ENCODE measurements at places on chromosomes 6 and 20.

GRCh38 chr6:1885576-1886011 lies 275.9 kb downstream of the FOXC1 start:
- DNase-seq = no peak

GRCh38 chr6:163001330-163001729 lies 273.6 kb downstream of the PACRG start:
- DNase-seq = no peak

GRCh38 chr6:33415831-33416230 lies 2.1 kb downstream of the CUTA start:
- no peak for DNase-seq

GRCh38 chr6:161166677-161167076 lies 107.2 kb downstream of the AGPAT4 start:
- no peak for DNase-seq

- DNase-seq = no peak
These were observed 40.8 kb downstream of the DNAH8 start for GRCh38 chr6:38755874-38756273.

- DNase-seq = no peak
These were observed 134.2 kb downstream of the PLCB4 start for GRCh38 chr20:9203081-9203447.

GRCh38 chr6:136252441-136252840 lies 2.3 kb upstream of the MTFR2 start:
- no peak for DNase-seq

- no peak for DNase-seq
These were observed 94.0 kb downstream of the AHI1 start for GRCh38 chr6:135403584-135403983.
